ENCODE measurements at places on chromosomes 1 and 21.
A peak's percentile ranks its signal among the peaks of the same experiment; 100 is the strongest.

DNA sequence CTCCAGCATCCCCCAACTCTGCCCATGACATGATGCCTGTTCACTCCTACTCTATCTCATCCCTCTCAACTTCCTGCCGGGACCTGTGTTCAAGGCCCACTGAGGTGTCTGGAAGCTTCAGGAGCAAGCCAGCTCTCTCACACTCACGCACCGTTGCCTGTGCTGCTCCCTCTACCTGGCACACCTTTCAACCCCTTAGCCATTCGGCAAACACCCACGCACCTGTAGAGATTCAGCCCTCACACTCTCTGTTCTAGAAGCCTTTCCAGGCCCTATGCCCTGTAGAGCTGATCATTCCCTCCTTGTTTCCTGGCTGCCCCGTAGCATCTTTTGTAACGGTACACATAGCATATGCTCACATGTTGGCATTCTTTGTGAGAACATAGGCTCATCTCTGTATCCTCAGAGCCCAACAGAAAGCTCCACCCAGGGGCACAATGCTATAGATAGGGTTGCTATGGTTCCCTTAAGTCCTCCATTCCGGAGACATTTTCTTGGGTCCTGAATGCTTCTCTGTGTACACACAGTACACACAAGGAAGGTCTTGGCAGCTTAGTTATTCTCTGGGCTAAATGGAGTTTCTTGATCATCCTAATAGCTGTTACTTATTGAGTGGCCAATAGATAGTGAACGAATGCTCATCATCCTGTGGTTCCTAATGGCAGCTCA is 1.3 kb downstream of the C8B start:
- no peak for DNase-seq

DNA sequence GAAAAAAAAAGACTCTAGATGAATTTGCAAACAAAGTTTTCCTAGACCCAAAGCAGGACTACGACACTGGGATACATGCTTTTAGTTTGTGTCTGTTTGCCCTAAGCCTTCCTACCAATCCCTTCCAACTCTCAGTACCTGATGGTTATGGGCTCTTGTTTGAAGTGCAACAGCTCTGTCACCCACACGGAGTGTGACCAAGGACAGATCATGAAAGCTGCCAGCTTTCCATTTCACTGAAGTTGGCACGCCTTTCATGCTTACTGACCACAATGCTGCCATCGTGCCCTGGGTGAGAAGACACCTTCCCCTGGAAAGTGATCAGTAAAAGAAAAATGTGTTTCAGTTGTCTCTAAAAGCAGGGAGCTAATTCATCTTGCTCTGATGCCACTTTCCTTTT is 312.5 kb upstream of the PTBP2 start:
- no peak for DNase-seq

GRCh38 chr1:180501865-180502360 is 464 bp downstream of the ACBD6 start:
- no peak for DNase-seq

DNA sequence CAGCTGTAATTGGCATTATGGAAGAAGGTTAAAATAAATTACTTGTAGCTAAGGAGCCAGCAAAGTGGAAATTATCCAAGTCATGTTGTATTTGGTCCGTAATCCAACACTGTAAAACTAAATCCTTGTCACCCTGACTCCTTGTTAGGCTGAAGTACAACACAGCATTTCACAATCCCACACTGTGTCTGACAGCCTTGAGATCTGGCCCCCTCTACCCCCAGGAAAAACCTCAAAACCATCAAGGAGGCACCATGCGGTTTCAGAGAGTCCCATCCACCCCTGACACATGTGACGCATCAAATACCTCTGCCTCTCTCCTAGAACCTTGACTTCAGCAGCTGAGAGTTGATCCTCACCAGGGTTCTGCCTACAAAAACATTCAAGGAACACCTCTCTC is 41.0 kb downstream of the LMX1A start:
- DNase-seq = no peak

- DNase-seq = no peak
Measured at GRCh38 chr1:23543707-23544443, 12.8 kb upstream of the E2F2 start.

DNA sequence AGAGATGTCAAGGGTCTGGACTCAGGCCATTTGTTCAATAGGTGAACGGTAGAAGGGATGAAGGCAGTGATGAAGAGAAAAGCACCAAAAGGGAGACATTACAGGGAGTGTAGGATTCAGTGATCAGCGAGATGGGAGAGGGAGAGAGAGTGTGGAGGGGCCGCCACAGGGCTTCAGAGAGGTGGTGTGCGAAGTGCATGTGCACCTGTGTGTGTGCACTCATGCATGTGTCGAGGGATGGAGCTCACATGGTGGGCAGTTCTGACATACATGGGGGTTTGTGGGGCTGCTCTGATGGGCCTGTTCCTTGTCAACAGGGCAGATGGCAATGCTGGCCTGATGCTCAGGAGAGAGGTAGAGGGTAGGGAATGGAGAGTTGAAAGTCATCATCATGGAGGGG is 11.4 kb upstream of the KCNA2 start:
- DNase-seq = no peak

GRCh38 chr1:184389446-184389845 is 2.6 kb downstream of the C1orf21 start:
- no peak for DNase-seq

DNA sequence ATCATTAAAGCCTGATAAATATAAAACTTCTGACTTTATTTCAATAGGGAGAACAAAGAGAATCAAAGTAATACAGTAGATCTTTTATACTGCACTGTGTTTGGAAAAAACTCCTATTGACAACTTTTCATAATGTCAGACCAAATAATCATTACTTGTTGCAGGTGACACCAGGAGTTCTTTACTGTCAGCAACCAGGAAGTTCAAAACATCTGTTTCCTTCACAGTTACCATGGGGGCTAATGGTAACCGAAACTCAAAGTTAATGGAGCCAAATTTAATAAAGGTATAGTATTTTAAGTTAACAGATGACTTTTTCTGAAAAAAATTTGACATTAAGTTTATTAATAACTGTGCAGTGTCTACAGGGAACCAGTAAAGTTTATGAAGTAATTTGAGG is 10.6 kb downstream of the EFCAB7 start:
- DNase-seq = no peak

DNA sequence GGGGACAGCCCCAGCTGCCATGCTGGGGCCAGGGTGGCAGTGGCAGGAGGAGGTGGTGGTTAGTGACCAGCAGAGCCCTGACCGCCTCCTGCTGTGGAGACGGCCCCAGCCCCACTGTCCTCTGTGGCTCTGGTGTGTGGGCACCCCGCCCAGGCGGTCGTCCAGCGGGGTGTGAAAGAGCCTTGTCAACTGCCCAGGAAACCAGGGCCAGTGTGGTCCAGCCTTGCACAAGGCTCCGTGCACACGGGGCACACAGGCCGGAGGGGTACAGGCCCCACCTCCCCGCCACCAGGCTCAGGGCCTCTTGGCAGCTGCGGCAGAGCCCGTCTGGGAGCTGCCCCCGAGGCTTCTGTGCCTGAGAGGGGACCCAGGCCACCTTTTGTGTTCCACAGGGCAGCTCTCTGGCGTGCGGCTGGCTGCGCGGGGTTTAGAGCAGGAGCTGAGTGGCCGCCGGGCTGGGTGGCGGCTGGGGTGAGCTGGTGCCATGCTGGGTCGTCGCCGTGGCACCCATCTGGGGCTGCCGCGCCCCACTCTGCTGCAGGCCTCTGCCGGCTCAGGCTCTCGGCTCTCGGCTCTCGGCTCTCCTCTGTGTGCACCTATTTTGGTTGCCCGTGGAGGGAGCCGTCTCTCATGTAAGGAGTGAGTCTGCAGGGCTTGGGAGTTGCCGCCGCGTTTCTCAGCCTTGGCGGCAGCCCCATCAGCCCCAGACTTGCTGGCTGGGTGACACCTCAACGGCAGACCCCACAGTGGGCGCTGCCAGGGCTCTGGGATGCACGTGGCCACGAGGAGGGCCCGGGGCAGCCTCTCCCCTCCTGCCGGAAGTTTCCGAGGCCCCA is 36.1 kb downstream of the SLX9 start:
- DNase-seq = no peak

- no peak for DNase-seq
Measured at GRCh38 chr1:85290826-85291225, 14.4 kb upstream of the BCL10 start.

DNA sequence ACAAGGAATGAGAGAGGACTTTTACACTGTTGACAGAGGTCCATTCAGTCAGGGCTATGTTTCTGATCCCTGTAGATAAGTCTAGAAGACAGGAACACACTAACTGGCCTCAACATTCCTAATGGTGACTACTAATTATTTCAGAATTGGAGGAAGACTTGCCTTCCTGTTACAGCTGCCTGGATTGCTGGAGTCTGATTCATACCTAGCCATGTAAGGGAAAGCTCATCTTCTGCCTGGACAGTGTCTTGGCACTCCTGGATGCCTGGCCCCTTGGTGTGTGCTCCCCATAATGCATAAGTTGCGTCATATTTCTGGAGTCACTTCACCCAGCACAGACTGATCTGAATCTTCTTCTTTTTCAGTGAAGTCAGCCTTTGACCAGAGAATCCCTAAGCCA is 326.0 kb upstream of the RUNX1 start:
- no peak for DNase-seq

GRCh38 chr1:50742523-50742922 is 217.5 kb downstream of the FAF1 start:
- no peak for DNase-seq

DNA sequence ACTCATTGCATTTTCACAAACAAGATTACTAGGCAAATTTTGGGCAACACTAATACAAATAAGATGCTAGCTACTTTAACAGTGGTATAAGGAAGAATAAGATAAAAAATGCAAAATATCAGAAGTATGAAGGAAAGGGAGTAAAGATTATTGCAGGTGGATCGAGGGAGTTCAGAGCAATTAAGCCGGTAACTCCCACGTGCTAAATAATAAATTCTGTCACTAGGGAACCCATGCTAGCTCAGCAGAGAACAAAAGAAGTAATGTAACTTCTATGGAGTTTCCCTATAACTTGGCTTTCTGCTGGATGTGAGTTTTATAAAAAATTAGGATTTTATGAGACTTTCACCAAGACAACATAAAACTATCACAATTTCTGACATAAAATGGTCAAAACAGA is 470.5 kb upstream of the RGS18 start:
- DNase-seq = no peak

- no peak for DNase-seq
Measured at GRCh38 chr21:42937960-42938605, 12.7 kb upstream of the ERVH48-1 start.

DNA sequence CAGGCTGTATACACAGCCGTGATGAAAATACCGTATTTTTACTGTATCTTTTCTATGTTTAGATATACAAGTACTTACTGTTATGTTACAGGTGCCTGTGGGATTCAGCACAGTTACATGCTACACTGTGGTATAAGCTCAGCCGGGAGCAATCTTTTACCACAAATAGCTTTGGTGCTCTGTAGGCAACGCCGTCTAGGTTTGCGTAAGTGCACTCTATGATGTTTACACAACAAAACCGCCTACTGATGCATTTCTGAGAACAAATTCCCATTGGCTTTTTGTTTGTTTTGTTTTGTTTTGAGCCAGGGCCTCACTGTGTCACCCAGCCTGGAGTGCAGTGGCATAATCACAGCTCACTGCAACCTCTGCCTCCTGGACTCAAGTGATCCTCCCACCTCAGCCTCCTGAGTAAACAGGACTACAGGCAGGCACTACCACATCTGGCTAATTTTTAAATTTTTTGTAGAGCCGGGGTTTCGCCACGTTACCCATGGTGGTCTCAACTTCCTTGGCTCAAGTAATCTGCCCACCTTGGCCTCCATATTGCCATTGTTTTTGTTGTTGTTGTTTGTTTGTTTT is 81.0 kb downstream of the SCCPDH start:
- no peak for DNase-seq

GRCh38 chr21:34930971-34931370 is 118.1 kb downstream of the RUNX1 start:
- no peak for DNase-seq

- DNase-seq = no peak
Measured at GRCh38 chr1:3067301-3067670, 1.7 kb upstream of the PRDM16 start.

- peak; percentile 58 for DNase-seq
Measured at GRCh38 chr1:182616130-182617013, 12.2 kb upstream of the RGS16 start.

- DNase-seq = no peak
Measured at GRCh38 chr1:37915476-37916093, 31.3 kb downstream of the INPP5B start.
